CD8-positive, alpha-beta memory T cell (primary cell): ENCODE measurements at places on chromosomes 7 and 10. TPM values are rescaled to one million over a fixed set of nuclear protein-coding genes. Genes with fewer than 3 reads are reported as not detected.

DNA sequence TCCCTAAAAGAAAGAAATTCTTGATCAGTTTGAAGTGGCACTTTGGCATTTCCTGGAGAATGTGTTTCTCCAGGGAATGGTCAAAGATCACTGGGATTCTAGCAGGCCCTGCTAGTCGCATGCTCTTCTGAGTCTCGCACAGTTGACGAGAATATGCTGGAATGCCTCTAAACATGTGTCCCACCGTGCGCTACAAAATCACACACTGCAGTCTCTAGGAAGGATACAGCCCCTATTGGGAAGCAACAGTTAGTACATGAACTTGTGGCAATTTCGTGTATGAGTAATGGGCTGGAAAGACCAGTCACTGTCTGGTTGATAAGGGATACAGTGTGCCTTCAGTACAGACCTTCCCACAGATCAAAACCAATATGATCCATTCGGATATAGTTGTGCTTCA lies 257.9 kb downstream of the PRPF18 start:
- DNase-seq = no peak
- no peak overlapping the region for H3K27ac ChIP-seq
- H3K4me3 ChIP-seq = no peak overlapping the region
- H3K4me1 ChIP-seq = peaks cover 7% of the 10 kb centered on the region

DNA sequence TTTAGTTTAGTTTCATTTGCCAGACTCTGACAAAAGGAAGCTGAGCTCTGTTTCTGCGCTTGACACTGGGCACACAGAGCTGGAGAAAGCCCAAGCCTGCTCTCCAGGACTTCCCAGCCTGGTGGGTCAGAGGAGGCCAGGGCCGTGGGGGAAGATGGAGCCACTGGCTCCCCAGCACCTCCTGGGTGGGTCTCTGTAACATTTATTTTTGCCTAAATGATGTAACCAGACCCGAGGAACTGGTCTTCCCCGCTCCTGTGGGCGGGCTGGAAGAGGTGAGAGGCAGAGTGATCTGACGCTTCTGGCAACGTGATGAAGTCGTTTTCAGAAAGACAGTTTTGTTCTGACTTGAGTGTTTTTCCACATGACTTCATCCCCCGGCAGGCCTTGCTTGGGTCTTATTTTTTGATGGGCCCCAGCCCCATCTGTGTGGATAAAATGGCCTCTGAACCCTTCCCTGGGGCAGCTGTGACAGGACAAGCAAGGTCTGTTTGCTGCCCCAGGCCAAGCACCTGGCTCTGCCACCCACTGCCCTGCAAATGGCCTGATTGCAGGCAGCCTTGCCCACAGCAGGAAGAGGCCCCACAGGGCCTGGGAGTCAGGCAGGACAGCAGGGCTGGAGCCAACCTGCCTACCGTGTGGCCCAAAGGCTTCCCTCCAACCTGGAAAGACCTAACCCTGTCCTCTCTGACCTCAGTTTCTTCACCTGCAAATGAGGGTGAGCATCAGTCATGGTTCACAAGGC lies 304.9 kb upstream of the ZMIZ1 start:
- DNase-seq = no peak
- H3K4me3 ChIP-seq = no peak overlapping the region
- H3K4me1 ChIP-seq = no peaks in the 10 kb centered on the region
- H3K36me3 ChIP-seq = no peaks in the 10 kb centered on the region

- no peak overlapping the region for H3K4me3 ChIP-seq
- no peak overlapping the region for H3K27ac ChIP-seq
- no peaks in the 10 kb centered on the region for H3K36me3 ChIP-seq
- no peaks in the 10 kb centered on the region for H3K27me3 ChIP-seq
Measured at GRCh38 chr10:90587081-90587491, 270.8 kb downstream of the HTR7 start.

- no peaks in the 10 kb centered on the region for H3K4me1 ChIP-seq
- no peaks in the 10 kb centered on the region for H3K27me3 ChIP-seq
- H3K27ac ChIP-seq = no peak overlapping the region
- no peak overlapping the region for H3K4me3 ChIP-seq
- no peak for DNase-seq
- H3K36me3 ChIP-seq = no peaks in the 10 kb centered on the region
Measured at GRCh38 chr7:25062380-25062779, 62.7 kb downstream of the CYCS start.

DNA sequence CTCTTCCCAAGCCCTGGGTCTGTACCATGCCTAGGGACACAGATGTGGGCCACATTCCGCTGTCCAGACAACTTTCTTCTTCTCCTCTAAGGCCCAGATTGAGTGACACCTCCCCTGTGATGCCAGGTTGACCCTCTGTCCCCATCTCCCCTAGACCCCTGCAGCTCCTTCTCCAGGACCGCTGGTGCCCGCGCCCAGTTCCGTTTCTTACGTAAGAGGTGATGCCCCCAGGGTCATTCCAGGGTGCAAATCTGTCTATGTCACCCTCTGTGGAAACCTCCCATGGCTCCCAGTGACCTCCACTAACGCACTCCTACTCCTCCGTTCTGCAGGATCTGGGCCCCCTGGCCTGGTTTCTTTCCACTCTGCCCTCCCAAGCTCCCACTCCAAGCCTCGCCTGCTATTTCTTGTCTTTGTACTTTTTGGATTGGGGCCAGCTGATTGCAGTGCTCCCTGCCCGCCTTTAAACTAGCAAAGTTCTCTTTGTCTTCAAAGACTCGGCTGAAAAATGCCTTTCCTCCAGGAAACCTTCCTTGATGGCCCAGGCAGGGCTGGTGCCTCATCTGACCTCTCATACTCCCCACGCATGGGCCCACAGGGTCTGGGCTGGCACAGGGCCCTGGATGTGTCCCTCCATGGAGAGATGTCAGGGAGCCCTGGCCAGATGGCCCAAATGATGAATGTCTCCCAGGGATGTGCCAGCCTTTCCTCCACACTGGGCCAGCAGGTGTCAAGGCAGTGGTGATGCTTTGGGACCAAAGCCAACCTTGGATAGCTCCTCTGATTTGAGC lies 21.3 kb upstream of the ELN start:
- no peaks in the 10 kb centered on the region for H3K36me3 ChIP-seq
- H3K27me3 ChIP-seq = no peaks in the 10 kb centered on the region
- H3K4me3 ChIP-seq = no peak overlapping the region
- no peak overlapping the region for H3K27ac ChIP-seq
- no peak for DNase-seq

DNA sequence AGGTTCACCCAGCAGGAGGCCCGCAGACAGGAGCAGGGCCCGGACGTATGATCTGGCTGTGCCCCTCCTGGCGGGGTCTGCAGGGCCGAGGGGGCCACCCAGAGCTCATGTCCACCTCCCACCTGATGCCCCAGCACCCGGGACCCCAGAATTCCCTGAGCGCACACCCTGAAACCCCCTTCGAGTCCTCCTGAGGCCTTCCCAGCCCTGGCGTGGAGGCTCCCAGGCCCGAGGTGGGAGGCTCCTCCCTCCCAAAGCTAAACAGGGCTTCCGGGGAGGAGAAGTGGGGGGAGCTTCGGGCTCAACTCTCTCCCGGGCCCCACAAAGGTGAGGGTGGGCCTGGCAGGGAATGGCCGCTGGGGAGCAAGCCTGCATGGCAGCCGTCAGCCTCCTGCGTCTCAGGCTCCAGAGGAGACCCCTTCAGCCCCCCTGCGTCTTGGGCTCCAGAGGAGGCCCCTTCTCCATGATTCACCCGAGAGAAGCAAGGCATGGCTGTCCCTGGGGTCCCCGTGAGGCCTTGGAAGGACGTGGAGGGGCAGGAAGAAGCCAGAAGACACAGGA lies 30.2 kb downstream of the MICALL2 start:
- H3K4me1 ChIP-seq = peaks cover 5% of the 10 kb centered on the region
- no peak overlapping the region for H3K4me3 ChIP-seq
- no peaks in the 10 kb centered on the region for H3K36me3 ChIP-seq
- DNase-seq = no peak
- H3K27ac ChIP-seq = no peak overlapping the region

DNA sequence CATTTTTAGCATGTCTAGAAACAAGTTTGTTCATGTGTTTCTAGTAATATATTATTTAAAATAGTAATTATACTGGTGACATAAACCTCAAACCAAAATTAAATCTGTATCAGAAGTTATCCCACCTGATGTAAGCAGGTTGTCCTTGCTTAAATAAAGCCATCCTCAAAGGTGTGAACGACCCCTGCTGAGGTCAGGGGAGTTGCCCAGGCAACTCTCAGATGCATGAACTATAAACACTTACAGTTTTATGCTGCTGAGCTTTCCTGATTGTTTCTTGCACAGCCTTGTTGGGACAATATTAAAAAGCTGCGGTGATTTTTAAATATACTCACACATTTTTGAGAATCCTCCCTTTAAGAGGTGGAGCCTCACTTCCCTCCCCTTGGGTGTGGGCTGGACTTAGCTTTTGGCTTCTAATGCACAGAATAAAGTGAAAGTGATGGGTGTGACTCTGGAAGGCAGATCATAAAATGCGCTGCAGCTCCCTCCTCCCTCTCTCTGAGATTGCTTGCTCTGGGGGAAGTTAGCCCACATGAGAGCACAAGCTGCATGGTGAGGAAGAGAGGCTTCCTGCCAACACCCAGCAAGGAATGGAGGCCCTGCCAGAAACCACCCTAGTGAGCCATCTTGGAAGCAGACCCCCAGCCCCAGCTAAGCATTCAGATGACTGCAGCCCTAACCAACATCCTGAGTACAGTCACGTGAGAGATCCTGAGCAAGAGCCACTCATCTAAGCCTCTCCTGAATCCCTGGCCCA lies 152.7 kb downstream of the SKIDA1 start:
- no peaks in the 10 kb centered on the region for H3K36me3 ChIP-seq
- H3K27me3 ChIP-seq = no peaks in the 10 kb centered on the region
- no peak overlapping the region for H3K27ac ChIP-seq
- H3K4me3 ChIP-seq = peak overlapping the region; percentile 12
- H3K4me1 ChIP-seq = peaks cover 8% of the 10 kb centered on the region

GRCh38 chr10:91909117-91909677 lies at the start of gene FGFBP3:
Gene FGFBP3, minus strand, starts transcription at chr10:91909486. Its CDS starts 517 bp downstream, at chr10:91908969.
- no peaks in the 10 kb centered on the region for H3K36me3 ChIP-seq
- H3K4me1 ChIP-seq = peaks cover 19% of the 10 kb centered on the region
- H3K4me3 ChIP-seq = peak within 1 kb of the TSS; percentile 93
- no peaks in the 10 kb centered on the region for H3K27me3 ChIP-seq

GRCh38 chr10:7350541-7351195 lies 60.2 kb downstream of the SFMBT2 start:
- peaks cover 6% of the 10 kb centered on the region for H3K36me3 ChIP-seq
- no peak overlapping the region for H3K27ac ChIP-seq
- no peak for DNase-seq
- H3K4me3 ChIP-seq = no peak overlapping the region

Gene RNF32
- total RNA-seq = 0.20 TPM

DNA sequence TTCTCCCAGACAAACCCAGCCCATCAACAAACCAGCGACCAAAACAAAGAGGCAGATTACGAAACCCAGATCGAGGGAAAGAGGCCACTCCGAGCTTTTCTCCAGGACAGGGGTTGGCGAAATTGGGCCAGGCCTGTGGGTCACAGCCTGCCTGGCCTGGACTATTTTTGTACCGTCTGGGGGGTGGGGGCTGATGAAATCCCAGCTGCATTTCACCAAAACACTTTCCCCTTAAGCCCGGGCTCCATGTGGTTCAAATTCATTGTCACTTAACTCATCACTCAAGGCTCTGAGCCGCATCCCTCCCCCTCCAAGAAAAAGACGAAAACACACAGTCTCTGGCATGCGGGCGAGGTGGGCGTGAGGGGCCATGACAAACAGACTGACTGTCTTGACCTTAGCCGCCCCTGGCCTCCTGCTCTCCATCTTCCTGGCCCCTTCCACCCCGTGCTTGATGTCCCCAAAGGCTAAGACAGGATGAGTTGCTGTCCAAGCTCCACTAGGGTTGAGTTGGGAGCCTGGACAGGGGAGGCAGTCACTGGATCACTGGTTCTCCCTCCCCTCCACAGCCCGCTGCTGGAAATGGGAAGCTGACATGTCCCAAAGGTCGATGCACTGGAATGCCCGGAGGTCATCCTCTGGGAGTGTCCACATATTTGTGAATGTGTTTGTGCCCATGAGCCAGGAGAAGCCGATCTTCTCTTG lies 19.2 kb downstream of the TMEM270 start:
- no peaks in the 10 kb centered on the region for H3K4me1 ChIP-seq
- H3K27me3 ChIP-seq = no peaks in the 10 kb centered on the region
- H3K36me3 ChIP-seq = no peaks in the 10 kb centered on the region
- no peak for DNase-seq
- H3K4me3 ChIP-seq = no peak overlapping the region

- H3K4me1 ChIP-seq = no peaks in the 10 kb centered on the region
- no peak for DNase-seq
- H3K4me3 ChIP-seq = no peak overlapping the region
- no peaks in the 10 kb centered on the region for H3K27me3 ChIP-seq
- H3K36me3 ChIP-seq = no peaks in the 10 kb centered on the region
- no peak overlapping the region for H3K27ac ChIP-seq
Measured at GRCh38 chr7:30984359-30985107, 20.8 kb downstream of the GHRHR start.

GRCh38 chr7:11294218-11294617 lies 320.5 kb downstream of the PHF14 start:
- no peaks in the 10 kb centered on the region for H3K36me3 ChIP-seq
- H3K4me1 ChIP-seq = no peaks in the 10 kb centered on the region
- DNase-seq = no peak
- no peak overlapping the region for H3K27ac ChIP-seq

DNA sequence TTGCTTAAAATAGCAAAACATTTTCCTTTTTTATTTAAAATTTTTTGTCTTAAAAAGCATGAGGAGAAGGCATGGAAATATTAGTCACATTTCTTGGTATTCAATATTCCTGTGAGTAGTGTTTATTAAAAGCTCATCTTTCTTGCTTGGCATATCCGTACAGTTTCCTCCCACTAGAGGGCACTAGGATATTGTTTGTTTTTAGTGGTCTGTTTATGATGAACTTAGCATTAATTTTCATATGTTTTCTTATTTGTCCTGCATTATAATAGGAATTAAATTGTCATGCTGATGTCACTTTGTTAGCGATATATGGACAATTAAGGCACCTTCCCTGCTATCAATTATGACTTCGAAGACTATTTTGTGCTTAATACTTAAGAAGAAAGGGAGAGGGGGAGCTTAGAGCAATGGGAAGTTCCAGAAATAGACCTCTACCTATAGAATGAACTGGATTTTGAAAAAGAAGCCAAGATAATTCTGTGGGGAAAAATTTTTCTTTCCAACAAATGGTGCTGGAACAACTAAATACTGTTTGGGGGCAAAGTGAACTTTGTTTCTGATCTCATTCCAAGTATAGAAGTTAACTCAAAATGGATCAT lies 91.0 kb upstream of the STRIP2 start:
- no peak overlapping the region for H3K27ac ChIP-seq
- H3K36me3 ChIP-seq = no peaks in the 10 kb centered on the region
- H3K4me1 ChIP-seq = no peaks in the 10 kb centered on the region
- H3K27me3 ChIP-seq = no peaks in the 10 kb centered on the region
- no peak overlapping the region for H3K4me3 ChIP-seq
- DNase-seq = no peak

- no peaks in the 10 kb centered on the region for H3K4me1 ChIP-seq
- H3K27me3 ChIP-seq = no peaks in the 10 kb centered on the region
- H3K4me3 ChIP-seq = no peak overlapping the region
- H3K27ac ChIP-seq = no peak overlapping the region
- no peaks in the 10 kb centered on the region for H3K36me3 ChIP-seq
- DNase-seq = no peak
Measured at GRCh38 chr10:42960991-42961795, 115.7 kb upstream of the RET start.

Gene VWDE
- 0.71 TPM for total RNA-seq

Gene VWC2
- total RNA-seq = not detected

Gene FAM171A1
- total RNA-seq = 4.9 TPM
